GM19239 (cell line): ENCODE measurements at places on chromosomes 13 and 19.

DNA sequence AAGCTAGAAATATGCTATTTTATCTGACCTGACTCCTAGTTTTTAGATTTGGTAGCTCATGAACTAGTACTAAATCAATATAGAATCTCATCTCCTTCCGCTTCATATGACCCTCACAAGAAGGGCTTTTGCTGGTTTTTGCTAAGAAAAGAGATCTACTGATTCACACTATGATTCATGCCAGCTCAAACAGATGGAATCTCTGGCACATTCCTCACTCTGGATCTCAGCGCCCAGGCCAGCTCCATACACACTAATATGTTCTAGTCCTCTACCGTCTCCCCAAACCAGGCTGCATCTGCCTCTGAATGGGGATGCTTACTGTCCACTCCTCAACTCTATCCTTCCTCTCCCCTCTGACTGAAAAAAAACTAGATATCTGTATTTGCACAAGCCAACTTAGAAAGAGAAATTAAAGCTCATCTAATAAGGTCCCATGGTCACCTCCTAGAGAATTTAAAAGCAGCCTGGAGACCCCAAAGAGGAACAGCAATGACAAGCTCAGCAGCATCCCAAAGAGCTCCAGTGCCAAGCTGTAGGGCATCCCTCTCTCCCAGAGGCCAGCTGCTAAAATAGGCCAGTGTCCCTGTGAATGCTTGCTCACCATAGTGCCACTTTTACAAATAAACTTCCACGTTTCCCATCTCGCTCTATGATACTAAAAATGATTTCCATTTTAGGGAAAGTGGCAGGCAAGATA, 74.9 kb downstream of the LHFPL6 start:
- no peak for DNase-seq

- no peak for DNase-seq
These were observed 45.2 kb upstream of the GPI start for GRCh38 chr19:34319785-34320184.

DNA sequence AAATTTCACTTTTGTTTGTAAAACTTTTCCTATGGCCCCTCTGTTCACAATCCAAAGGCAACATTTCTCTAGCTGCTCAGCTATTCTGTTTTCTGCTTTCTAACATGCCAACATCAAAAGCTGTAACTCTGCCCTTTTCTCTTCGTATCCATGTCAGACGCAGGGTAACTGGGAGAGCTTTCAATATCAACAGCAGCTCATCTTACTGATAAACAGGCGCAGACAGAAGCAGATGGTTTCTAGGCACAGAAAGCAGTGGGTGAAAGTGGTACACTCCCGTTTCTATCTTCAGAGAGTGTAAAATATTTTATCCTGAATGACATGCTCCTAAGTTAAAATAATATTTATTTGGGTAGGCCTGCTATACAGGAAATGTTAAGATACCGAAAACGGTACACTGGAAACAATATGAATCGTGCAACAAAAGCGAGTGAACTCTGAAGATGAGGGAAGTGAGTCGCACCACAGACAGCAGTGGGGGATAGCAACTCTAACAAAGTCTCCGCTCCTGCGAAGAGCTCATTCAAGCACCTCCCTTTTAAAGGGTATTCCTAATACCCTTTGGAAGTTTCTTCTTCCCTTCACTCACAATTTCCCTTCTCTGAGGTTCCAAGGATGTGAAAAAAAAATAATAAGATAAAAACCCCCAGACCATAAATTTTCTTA, 798.3 kb downstream of the GPC5 start:
- no peak for DNase-seq

GRCh38 chr13:73040968-73041596, 17.7 kb upstream of the KLF5 start:
- DNase-seq, result no peak

- no peak for DNase-seq
These were observed 5.9 kb downstream of the HCN2 start for GRCh38 chr19:595326-596262.

GRCh38 chr13:39102981-39103490, 64.8 kb downstream of the NHLRC3 start:
- DNase-seq, result no peak

DNA sequence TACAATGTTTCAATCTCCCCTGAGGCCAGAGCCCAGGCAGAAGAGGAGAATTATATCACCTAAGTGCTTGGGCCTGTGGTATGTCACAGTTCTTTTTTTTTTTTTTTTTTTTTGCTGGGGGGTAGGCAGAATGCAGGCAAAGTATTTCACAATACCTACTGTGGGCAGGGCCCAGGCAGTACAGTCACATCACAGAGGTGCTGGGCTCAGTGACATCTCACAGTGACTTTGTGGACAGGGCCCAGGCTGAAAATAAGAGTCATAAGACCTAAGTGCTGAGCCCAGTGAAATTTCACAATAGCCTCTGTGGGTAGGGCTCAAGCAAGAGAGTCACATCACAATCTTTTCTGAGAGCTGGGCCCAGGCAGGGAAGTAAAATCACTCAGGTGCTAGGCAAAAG, 15.9 kb upstream of the ZNF208 start:
- no peak for DNase-seq

GRCh38 chr19:19463348-19464117, 51.8 kb downstream of the TSSK6 start:
- DNase-seq, result no peak

DNA sequence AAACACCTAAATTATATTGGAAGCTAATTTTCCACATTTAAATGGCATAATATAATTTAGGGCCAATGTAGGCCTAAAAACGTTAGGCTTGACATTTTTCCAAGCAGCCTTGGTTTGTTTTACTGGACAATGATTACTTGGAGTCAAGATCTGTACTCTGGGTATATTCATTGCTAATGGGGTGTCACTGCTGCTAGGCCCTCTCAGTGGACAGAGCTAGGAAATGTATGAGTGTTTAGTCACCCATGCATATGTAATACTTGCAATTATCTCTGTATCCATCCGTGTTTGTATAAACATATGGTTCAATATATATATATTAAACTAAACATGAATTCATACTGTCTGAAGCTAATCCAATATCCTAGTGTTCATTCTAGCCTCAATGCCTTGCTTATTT, 598.1 kb downstream of the DCT start:
- no peak for DNase-seq

GRCh38 chr19:17073869-17074633, 1.2 kb downstream of the HAUS8 start:
- no peak for DNase-seq

GRCh38 chr13:86856991-86857390, 814.2 kb upstream of the SLITRK5 start:
- no peak for DNase-seq

DNA sequence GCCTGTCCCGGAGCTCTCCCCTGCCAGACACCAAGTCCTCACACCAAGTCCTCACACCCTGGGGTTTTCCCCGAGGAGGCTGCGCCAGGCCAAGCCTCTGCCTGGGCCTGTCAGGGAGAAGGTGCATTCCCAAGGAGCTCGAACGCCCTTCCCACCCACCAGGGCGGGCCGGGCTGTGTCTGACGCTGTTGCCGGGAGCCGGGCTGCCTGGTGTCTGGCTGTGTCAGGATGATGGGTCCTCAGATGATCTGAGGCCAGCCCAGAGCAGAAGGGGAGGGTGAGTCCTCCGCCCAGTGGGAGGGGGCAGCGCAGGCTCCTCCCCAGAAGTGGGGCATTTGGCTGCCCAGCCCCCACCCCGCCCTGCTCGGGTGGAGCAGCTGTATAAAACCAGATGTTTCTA, 2.3 kb upstream of the HAS1 start:
- no peak for DNase-seq

DNA sequence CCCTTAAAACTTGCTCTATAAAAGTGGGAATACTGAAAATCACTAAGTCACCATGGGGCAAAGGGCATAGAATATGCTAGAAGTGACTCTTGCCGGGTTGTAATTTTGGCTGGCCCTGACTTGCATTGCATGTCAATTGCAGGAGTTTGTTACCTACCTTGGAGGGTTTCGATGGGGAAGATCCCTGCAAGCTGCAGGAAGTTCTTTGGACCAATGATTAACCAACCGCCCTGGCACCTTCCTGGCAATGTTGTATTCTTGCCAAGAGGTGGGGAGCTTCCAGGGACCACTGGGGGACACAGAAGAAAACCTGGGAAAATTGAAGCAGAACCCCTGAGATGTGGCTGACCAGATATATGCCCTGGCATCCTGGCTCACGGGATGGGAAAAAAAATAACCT, 235.8 kb downstream of the B3GLCT start:
- no peak for DNase-seq

DNA sequence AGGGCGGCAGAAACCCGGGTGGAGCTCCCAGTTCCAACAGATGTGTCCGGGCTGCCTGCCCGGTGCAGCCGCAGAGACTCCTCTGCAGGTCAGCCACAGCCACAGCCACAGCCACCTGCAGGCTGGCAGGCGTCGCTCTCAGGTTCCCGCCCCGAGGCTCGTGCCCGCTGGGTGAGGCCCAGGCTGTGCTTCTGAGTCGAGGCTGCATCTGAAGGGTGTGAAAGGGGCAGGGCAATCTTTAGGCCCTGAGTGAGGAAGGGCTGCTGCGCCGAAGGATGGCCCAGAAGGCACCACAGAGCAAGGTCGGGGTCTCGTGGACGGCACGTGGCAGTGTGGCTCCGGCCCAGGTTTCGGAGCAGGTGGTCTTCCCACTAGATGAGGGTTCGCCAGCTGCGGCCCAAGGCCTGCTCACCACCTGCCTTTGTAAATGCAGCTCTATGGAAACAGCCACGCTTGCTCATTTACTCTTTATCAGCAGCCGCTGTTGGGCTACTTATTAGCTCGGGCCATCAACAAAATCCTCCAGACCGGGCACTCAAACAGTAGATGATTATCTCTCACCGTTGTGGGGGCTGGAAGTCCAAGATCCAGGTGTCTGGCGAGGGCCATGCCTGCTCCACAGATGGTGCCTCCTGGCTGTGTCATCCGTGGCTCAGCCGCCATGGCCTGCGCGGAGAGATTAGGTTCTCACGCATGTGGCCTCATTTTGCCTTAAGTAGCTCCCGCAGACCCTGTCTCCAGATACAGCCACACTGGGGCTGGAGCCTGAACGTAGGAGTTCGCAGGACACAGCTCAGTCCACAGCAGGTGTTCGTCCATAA, 40.3 kb upstream of the TFDP1 start:
- no peak for DNase-seq

- no peak for DNase-seq
These were observed 93.2 kb upstream of the SERP2 start for GRCh38 chr13:44280456-44280855.

- DNase-seq, result no peak
These were observed 60.0 kb upstream of the LRCH1 start for GRCh38 chr13:46492946-46493345.

- DNase-seq, result no peak
These were observed 431 bp downstream of the FUT3 start for GRCh38 chr19:5850743-5851293.

GRCh38 chr13:26623125-26623524, 65.6 kb downstream of the WASF3 start:
- no peak for DNase-seq

DNA sequence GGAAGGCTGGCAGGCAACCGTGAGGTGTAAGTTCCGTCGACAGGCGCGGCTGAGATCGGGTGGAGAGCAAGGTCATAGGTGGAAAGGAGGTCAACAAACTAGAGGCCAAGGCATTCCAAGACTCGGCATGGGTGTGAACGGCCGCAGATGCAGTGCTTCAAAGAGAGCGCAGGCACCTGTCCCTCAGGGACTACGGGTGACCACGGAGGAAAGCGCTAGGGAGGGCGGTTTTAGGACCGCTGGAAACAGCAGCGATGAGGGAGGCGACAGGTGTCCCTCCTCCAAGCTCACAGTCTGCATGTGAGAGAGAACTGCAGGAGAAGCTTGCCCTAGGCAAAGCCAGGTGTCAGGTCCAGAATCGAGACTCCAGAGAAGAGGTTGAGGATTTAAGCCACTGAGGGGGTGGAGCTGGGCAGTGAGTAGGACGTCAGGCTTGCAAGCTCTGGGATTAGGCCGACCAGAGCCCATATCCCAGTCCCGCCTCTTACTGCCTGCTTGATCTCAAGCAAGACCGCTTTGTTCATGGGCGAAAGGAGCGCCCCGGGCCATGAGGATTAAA, 1.6 kb upstream of the MLNR start:
- DNase-seq, result no peak

GRCh38 chr19:33381101-33381500, 7.6 kb downstream of the CEBPG start:
- no peak for DNase-seq

DNA sequence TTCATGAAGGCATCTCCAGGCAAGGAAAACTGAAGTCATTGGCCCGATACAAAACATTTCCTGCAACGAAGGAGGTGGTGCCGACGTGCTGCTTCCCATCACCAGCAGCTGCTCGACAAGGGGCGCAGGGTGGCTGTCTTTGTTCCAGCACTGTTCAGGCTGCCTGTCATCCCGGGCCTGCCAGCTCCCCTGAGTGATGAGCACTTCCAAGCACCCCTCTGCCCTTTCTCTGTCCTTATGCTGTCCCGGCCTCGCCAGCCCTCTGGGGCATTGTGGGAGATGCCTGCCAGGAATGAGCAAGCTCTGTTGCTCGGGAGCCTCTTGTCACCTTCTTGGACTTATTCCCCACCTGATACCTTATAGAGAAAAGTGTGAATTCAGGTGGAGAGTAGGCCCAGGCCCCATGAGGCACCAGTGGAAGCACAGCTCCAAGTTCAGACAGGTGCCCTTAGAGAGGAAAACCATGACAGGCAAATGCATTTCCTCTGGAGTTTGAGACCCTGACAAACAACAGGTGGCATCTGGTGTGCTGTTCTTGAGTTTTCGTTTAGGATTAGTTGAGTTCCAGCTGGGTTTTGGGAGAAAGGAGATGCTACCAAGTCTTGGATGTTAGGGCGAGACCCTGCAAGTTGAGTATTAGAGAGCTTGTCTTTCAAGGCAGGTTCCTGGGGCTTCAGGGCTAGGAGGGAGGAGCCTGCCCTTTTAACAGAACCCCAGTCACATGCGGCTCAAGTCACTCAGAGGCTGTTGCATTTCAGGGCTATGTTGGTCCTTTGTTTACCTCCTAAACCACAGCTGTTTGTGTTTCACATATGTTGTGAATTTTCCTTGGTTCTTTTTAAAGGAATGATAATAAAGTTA, 21.4 kb downstream of the BBC3 start:
- DNase-seq, result no peak

DNA sequence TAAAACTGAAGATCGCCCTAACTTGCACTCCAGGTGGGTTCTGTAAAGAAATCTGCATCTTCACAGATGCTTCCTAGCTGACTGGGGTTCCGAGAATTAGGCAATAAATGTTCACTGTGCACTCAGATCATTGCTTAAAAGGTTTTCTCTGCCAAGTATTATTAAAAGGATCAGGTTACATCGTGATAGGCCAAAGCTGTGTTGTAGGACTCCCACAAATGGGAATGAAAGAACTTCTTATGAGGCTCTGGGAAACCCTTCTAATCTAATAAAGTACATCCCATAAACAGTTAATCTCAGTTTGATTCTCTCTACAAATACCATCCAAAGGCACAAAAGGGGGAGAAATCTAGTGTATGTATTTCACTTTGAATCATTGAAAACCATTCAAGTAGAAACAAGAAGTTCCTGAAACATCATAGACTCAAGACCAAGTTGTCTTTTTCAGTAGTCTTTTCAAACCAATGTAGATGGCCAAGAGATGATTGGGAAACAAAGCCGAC, 7.1 kb upstream of the POU4F1 start:
- DNase-seq, result no peak

- no peak for DNase-seq
These were observed 45.3 kb downstream of the SPTBN4 start for GRCh38 chr19:40512110-40512472.

- no peak for DNase-seq
These were observed 1.2 kb downstream of the USPL1 start for GRCh38 chr13:30618930-30619279.

GRCh38 chr19:54905803-54906511, at the start of gene NCR1:
NCR1 (plus strand) TSS chr19:54906148; CDS start chr19:54906188, 40 bp downstream.
- DNase-seq, result no peak
